Urothelium cell line (cell line): ENCODE measurements at places on chromosomes 7 and 10.

DNA sequence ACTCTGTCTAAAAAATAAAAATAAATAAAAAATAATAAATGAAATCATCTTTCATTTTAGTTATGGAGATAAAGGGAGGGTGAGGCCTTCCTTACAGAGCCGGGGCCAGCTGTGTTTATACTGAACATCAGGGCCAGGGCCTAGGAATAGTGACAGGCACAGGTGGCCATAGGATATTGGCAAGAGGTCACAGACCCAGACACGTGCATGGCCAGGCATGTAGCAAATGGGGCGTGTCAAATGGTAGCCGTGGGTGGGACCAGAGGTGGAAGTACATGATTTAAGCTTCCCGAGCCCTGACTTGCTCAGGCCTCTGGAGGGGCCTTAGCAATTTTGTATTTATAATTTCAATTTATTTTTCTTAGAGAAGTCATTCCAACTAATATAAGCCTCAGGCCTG, 353.0 kb downstream of the ANKRD30A start:
- DNase-seq = no peak

- no peak for DNase-seq
These were observed 558.9 kb downstream of the DNAJB6 start for GRCh38 chr7:157895520-157896375.

DNA sequence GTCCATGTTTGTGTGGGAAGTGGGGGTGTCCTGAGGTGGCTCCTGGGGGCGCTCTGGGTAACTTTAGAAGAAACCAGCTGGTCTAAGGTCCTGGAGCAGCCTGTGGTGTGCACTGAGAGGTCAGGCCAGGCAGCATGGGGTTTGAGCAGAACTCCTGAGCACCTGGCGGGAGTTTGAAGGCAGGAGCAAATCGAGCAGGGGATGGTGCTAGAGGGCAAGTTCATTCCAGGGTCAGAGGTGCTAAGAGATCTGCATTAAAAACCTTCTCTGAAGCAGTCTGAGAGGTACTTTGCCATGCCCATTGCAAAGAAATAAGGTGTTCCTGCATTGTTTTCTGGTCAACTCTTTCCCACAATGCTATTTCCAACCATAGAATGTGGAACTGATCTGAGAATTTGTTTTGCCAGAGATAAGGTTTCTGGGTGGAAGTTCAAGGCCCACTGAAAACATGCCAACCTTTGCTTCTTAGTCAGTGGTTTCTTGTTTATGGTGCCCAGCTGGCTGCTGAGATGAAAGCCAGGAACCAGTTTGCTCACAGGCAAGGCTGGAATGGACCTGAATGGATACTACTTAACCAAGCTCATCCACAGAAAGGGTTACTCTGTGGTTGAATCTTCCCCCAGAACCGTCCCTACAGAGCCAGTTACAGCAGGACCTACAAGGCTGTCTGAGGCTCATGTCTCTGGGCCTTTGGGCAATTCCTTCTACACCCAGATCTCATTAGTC, 136.3 kb upstream of the TMEM72 start:
- DNase-seq = no peak

GRCh38 chr7:74454925-74455288, 1.2 kb downstream of the GTF2IRD1 start:
- no peak for DNase-seq

- no peak for DNase-seq
These were observed 61.2 kb downstream of the KLF6 start for GRCh38 chr10:3723766-3724165.

GRCh38 chr7:22821702-22822485, 755 bp downstream of the TOMM7 start:
- DNase-seq = no peak

DNA sequence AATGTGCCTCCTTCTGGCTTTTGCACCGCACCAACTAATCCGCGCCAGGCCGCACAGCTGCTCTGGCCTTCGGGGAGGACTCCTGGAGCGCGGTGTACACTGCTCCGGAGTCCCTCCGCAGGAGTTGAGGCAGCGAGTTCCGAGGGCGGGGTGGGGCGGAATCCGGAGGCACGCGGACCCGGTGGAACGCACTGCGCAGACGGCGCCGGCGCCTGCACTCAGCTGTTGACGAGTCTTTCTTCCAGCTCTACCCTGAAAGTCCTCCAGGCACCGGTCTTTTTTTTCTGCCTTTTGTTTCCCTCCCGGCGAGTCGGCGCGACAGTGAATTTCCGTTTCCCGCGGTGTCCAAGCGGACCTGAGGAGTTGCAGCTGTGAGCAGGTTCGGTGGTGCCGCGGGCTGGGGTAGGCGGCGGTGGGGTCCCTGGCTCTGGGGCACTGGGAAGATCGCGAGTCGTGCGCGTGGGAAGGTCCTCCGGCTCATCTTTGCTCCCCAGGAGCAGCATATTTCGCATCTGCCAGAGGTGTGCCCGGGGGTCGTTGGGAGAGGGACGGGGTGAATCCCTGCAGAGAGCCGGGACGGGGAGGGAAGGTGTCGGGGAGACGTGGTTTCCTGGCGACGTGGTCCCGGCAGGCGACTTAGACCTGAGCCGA, 44.1 kb downstream of the SFTPD start:
- peak; percentile 79 for DNase-seq

DNA sequence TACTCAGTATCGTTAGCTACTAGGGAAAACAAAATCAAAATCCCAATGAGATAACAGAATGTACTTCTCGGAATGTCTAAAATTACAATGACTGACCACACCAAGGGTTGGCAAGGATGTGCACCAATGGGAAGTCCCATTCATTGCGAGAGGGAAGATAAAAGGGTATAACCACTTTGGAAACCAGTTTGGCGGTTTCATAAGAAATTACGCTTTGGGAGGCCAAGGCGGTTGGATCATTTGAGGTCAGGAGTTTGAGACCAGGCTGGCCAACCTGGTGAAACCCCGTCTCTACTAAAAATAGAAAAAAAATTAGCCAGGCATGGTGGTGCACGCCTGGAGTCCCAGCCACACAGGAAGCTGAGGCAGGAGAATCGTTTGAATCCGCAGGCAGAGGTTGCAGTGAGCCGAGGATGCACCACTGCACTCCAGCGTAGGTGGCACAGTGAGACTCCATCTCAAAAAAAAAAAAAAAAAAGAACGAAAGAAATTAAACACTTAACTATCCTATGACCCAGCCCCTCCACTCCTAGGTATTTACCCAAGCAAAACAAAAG, 7.6 kb downstream of the HACD1 start:
- DNase-seq = no peak

DNA sequence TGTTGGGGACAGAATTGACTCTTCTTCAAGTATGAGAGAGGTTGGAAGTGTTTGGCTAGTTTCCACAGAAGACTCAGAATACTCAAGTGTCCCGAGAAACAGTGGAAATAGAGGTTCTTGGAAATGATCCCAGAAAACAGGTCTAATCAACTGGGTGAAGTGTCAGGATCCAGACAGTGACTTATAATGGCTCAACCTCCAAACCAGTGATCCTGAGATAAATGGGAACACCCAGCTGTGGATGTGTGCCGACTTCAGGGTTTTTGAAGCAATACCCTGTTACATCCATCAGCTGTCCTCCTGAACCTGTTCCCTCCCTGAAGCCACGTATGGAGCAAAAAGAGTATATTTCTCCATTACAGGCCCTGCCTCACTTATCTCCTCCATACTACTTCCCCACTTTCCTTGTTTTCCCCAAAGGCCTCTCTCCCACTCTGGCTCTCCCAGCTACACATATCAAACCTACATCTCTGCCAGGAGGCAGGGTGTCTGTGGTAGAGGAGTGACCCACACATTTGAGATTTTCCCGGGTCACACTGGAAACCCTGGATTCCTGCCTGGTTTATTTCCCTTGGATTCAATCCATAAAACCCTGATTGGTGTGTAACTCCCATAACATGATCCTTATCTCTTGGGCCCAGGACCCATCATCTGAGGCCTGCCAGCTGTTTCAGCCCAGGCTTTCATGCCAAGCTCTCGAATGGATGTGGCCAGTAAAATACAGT, 17.6 kb upstream of the ELOVL3 start:
- DNase-seq = no peak

- no peak for DNase-seq
These were observed 130.6 kb downstream of the MARCHF5 start for GRCh38 chr10:92421550-92421949.

- DNase-seq = no peak
These were observed 22.5 kb downstream of the TRDMT1 start for GRCh38 chr10:17179002-17179401.

DNA sequence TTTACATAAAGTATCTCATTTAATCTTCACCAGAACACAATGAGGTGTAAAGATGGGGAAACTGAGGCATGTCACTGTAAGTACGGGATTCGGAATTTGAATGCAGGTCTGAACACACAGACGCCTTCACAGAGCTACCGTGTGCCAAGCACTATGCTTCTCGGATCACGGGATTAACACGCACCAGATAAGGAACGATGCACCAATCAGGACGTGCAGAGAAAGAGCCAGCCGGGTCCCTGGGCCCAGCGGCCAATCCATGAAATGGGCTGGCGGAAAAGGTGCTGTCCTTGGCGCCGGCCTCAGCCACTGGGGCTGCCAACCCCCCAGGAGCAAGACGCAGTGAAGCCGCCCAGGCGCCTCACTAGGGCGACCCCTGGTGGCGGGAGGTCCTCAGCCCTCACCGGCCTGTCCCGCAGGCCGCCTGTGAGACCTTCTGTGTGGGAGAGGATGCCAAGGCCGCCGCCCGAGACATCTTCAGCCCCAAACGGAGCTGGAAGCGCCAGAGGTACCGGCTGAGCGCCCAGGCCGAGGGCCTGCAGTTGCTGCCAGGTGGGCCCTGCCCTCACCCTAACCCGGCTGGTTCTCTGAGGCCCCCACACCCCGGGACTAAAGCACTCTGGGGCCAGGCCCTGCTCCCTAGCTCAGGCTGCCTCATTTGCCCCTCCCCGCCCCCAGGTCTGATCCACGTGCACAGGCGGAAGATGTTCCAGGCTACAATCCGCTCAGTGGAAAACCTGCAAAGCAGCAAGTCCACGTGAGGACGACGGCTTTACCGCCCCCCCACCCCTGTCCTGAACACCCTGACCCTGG, 15.6 kb downstream of the ATG9B start:
- peak; percentile 46 for DNase-seq

DNA sequence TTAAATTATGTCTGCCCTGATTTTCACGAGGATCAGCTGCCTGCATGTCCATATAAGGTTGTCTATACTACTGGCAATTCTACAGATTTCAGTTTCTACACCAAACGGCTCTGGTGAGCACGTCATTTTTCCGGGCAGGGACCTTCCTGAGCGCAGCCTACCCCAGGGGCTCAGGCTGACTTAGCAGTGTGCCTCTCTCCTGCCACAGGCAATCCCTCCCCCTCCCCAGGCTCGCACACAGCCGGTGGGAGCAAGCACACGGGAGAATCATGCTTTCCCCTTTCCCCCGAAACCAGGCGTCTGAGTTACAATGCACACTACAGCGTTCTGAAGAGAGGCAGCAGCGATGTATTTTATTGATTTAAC, 1.7 kb downstream of the KLF6 start:
- no peak for DNase-seq

DNA sequence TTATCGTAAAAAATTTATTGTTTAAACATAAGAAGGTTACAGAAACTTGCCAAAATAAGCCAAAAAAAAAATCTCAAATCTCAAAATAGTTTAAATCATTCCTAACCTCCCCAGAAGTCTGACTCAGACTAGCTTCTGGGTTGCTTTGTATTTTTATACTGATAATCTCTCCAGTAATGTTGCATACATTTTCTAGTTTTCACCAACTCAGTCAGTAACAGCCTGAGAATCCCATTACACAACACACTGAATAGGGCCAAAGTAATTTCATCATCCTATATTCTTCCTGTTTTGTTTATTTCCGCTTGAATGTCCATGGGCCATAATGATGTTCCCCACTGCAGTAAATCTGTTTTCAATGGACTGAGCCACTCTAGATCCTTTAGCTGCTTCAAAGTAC, 478.5 kb downstream of the GPAM start:
- DNase-seq = no peak

DNA sequence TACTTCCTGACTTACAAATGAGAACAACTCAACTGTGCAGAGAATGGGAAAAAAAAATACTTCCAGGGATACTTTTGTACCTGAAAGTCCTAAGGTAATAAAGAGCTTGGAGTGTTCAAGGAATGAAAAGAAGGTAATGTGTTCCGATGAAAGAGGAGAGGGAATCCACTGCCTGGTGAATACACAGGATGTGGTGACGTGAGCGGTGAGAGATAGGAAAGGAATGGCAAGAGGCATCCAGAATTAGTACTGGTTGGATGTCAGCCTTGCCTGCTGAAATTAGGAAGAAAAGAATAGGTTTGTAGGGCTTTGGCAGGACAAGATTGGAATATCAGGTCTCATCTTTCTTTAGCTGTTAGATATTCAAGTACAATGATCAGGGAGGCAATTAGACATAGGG, 347.7 kb downstream of the POM121L12 start:
- peak; percentile 80 for DNase-seq

GRCh38 chr7:101549734-101550133, 79.4 kb downstream of the MYL10 start:
- DNase-seq = no peak

GRCh38 chr10:132612571-132613504, 75.3 kb downstream of the INPP5A start:
- DNase-seq = no peak

DNA sequence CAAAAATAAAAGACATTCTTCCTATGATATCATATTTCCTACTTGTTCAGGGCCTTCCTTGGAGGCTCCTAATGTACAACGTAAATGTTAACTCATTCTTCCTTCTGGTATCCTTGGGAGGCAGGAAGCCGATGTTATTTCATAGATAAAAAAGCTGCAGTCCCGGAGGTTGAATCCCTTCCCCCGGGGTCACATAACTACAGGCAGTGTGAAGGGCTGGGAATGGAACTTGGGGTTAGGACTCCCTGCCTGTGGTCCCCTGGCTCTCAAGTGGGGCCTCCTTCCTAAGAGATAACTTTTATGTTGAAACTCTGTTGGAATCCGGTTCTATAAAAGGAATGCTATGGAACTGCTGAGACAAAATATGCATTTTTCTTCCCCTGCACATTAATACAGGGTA, 14.9 kb upstream of the CCDC3 start:
- no peak for DNase-seq

DNA sequence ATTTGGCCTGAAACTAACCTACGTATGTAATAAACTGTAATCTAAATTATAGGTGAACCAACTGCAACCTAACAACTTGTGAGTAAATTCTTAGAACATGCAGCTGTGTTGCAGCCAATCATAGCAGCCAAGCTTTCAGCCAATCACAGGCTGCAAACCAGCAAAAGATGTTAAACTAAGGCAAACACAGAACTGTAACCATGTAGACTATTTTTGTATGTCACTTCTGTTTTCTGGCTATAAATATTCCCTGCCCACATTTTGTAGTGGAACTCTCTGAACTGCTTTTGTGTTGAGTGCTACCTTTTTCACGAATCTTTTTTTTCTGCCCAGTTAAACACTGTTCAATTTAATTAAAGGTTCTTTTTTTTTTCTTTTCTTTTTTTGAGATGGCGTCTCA, 28.2 kb upstream of the ZPBP start:
- no peak for DNase-seq

GRCh38 chr10:1287971-1288401, 231.8 kb downstream of the WDR37 start:
- DNase-seq = no peak

- no peak for DNase-seq
These were observed 110.3 kb upstream of the GATA3 start for GRCh38 chr10:7944215-7944480.
